ENCODE measurements at places on chromosomes 4 and X. TPM values are rescaled to one million over a fixed set of nuclear protein-coding genes. Genes with fewer than 3 reads are reported as not detected.

The NSUN7 gene
- 1.2 TPM for total RNA-seq

DNA sequence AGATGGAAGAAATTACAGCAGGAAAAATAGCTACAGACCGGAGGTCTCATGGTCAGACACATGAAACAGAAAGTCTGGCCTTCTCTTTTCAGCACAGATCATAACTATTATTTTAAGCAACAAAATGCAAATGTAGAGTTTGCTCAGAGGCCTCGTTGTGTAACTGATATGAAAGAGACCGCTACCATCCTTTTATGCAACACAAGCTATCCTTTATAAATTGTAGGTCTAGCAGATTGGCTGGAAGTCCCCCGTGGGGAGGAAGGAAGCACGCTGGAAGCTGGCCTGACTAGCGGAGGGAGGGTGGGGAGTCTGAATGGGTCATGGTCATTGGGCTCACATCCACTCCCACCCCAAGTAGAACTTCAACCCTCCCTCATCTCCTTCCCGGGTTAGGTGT, 27.7 kb downstream of the DMP1 start:
- DNase-seq: no peak

GRCh38 chr4:157776930-157777528, 395.8 kb downstream of the GASK1B start:
- no peak for DNase-seq

GRCh38 chr4:163332526-163333406, at the start of gene NPY1R:
Gene NPY1R (minus strand): TSS chr4:163332596. CDS start chr4:163326554, 6,042 bp downstream.
- peak; percentile 72 for DNase-seq

DNA sequence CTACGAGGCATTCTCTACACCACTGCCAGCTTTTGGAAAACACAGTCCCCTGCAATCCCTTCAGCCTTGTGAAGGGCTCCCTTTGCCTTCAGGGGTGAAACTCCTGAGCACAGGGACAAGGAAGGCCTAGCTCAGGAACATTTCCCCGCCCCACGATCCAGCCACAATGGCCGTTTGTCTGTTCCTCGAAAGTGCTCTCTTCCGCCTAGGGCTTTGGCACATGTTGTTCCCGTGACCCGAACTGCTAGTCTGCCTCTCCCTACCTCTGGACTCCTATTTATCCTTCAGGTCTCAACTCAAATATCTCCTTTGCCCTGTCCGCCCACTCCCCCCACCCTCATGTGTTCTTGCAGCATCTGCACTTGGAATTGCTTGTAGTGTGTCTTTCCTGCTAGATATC, 12.1 kb downstream of the FGD1 start:
- no peak for DNase-seq

DNA sequence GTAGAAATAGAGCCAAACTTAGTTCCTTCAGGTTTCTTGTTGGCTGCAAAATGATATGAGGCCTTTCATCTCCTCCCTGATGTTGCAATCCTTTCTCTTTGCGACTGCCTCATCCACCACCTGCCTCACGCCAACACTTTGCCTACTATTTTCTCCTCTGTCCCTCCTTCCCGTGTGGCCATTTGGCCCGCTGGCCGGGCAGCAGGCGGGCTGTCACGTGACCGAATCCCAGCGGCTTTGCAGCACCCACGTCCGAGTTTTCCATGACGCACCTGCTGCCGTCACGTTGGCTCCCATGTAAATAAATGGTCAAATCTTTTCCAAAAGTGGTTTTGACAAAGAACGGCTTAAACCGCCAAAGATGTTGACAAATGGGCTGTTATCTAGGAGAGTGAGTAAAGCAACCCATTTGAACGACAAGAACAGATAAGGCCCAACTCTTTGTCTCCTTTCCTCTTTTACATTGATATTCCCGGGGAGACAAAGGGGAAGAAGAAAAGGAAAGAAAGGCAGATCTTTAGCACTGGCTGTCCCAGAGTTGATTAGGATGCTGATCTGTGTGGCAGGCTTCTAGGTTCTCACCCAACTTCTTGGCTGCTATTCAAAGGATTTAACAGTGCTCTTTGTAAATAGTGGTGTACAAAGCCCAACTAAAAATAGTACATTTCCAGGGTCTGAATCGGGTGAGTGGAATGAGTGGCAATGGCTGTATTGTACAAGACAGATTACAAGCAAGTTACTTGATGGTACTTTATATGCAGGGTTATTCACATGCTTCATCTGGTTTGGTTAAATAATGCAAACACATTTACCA, 174.2 kb upstream of the JADE1 start:
- DNase-seq: peak; percentile 32

DNA sequence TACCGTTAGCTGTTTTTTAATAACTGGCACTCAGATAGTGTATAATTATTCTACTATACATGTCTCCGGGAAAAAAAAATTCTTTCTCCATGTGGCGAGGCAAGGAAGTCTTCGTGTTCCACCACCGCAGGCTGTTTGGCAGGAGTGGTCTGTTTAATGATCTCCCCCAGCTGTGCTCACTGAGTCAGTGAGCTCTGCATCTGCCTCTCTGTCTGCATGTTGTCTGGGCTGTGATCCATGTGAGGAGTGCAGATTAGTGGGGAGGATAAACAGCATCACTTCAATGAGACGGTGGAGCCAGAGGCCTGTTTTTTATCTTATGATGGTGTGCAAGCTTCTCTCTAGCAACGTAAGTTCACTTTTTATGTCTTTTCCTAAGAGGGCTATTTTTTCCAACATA, 69.8 kb downstream of the RPS3A start:
- no peak for DNase-seq

The NDP gene
- 0.22 TPM for total RNA-seq

DNA sequence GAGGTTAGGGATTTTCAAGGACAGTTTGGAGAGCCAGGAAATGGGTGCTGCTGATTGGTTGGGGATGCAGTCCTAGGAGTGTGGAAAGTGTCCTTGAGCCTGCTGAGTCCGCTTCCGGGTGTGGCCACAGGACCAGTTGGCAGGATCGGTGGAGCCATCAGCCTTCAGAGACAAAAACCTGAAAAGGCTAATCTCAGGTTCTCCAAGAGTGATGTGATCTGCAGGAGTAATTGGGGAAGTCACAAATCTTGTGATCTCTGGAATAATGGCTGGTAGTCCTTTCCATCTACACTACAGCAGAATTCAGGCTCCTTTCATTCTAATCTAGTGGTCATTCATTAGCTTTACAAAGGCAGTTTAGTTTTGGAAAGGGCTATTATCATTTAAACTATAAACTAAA, 55.9 kb upstream of the BMP2K start:
- no peak for DNase-seq

The PAGE4 gene
- not detected for total RNA-seq

The STS gene
- 1.9 TPM for total RNA-seq

DNA sequence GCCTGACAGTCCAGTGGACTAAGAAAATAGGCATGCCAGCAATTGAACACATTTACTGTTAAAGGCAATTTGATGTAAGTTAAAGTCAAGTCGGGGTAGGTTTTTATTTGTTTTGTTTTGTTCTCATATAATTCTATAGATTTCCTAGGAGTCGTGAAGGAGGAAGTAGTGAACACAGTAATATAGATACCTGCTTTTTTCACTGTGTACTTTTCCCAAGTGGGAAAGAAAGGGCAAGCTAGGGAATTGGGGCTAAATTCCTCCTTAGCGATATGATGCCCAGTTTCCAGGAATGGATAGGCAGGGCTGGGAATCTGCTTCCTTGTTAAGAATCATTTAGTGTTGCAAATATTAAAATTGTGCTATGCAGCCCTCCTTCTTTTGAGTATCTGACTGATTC, 271.0 kb downstream of the ARHGAP24 start:
- no peak for DNase-seq

DNA sequence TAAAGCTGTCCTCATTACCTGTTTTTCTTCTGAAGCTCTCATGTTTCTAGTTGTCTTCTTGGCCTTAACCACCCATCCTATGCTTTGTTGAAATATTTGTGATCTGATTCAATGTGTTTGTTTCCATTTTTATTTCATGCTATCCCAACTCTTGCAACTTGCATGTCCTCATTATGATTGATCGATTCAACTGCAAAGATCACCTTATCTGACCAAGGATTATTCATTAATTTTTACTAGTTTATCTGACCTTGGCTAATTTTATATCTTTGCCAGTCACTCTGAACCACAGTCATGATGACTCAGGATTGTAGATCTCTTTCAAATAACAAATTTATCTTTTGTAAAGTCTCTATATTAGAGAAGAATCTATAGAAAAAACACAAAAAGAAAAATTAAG, 70.7 kb downstream of the UGT2A2 start:
- no peak for DNase-seq

All from A172 (cell line).